ENCODE measurements at places on chromosomes 6 and 20. TPM values are rescaled to one million over a fixed set of nuclear protein-coding genes. Genes with fewer than 3 reads are reported as not detected.

GRCh38 chr6:50271266-50271665, 221.5 kb upstream of the DEFB112 start:
- H3K4me1 ChIP-seq: no peaks in the 10 kb centered on the region
- no peak for DNase-seq
- no peak overlapping the region for H3K4me3 ChIP-seq
- no peak overlapping the region for H3K27ac ChIP-seq
- H3K36me3 ChIP-seq: no peaks in the 10 kb centered on the region

- H3K4me1 ChIP-seq: no peaks in the 10 kb centered on the region
- H3K27ac ChIP-seq: no peak overlapping the region
- no peaks in the 10 kb centered on the region for H3K36me3 ChIP-seq
Measured at GRCh38 chr6:117494694-117495318, 12.3 kb downstream of the DCBLD1 start.

- H3K27ac ChIP-seq: no peak overlapping the region
- H3K4me3 ChIP-seq: no peak overlapping the region
- no peaks in the 10 kb centered on the region for H3K4me1 ChIP-seq
- DNase-seq: no peak
- H3K36me3 ChIP-seq: no peaks in the 10 kb centered on the region
- no peaks in the 10 kb centered on the region for H3K27me3 ChIP-seq
Measured at GRCh38 chr20:7025635-7026034, 258.1 kb downstream of the BMP2 start.

SIRPB2 gene
- total RNA-seq: 30.9 TPM

GRCh38 chr6:156980515-156980914, 203.3 kb downstream of the ARID1B start:
- H3K27me3 ChIP-seq: no peaks in the 10 kb centered on the region
- H3K4me3 ChIP-seq: no peak overlapping the region
- H3K4me1 ChIP-seq: no peaks in the 10 kb centered on the region

DNA sequence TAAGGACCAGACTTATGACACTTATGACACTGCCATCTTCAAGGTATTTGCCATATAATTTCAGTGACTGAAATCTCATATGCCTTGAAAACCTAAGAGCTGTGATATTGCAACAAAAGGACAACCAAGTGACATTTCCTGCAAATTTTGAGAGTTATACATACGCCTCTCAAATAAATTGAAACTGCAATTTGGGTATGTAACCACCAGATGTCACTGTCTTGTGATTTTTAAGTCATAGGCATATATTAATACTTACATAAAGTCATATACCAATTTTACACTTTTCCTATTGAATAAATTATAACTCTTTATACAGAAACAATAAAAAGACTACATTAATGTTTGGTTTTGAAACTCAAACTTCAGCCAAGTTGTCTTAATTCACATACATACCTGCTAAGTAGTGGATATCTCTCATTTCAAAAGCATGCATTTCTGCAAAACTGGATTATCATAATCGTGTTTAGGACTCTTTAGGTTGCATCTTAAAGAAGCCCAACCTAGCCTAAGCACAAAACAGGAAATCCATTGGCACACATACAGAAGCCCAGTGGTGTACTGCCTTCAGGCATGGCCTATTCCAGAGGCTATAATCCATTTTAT, 180.2 kb downstream of the PACRG start:
- H3K4me3 ChIP-seq: no peak overlapping the region
- no peaks in the 10 kb centered on the region for H3K4me1 ChIP-seq
- no peaks in the 10 kb centered on the region for H3K27me3 ChIP-seq
- H3K36me3 ChIP-seq: no peaks in the 10 kb centered on the region
- DNase-seq: no peak
